Fibroblast of villous mesenchyme (primary cell): ENCODE measurements at places on chromosomes 1 and 21.
A peak's percentile ranks its signal among the peaks of the same experiment; 100 is the strongest.

DNA sequence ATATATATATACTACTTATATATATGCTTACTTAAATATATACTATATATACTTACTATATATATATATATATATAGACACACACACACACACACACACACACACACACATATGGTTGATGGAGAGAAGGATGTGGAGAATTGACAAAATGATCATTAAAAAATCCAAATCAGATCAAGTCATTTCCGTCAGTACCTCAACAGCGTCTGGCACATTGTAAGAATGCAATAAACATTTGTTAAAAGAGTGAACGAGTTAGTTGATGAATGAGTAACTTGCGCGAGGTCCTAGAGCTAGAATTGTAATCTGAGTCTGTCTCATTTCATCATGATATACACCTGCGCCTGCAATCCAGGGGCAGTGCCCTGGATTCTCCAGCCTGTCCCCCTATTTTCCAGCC lies 243.0 kb upstream of the MAP1LC3C start:
- no peak for DNase-seq

- DNase-seq, result no peak
These were observed 5.6 kb downstream of the SLC16A1 start for GRCh38 chr1:112950426-112950825.

DNA sequence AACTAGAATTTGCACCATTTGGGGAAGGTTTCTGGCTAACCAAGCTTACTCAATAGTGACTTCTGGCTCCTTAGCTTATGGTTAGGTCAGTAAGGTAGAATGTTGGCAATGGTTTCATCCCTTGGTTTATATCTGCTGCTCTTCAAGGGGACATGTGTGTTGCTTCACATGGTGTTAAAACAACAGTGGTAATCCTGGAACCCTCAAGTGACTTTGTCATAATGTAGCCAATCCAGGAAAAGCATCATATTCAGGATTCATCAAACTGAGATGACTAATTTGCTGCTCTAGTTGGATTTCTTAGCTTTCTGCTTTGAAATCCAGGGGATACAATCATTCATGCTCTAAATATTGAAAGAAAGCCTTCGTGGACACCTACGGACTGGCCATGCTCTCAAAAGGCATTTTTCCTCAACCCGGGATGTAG lies 108.7 kb downstream of the RGL1 start:
- DNase-seq, result no peak

- no peak for DNase-seq
These were observed 611 bp upstream of the PIK3C2B start for GRCh38 chr1:204495078-204495753.

DNA sequence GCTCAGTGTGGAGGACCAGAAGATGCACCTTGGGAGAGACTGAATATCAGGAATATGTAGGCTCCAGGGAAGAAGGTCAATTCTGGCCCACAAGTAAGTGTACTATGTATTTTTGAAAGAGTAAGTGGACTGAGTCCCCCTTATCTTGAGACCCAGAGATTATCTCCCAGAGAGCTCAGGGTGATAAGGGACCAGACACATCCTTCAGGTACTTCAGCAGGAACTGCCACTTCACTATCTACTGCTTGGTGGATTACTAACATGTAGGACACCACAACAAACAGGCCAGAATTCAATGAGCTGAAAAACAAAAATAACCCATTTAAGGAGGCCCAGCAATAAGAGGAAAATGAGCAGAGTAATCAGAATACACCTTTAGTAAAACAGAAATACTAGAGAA lies 119.2 kb downstream of the ZNF644 start:
- no peak for DNase-seq

- DNase-seq, result peak; percentile 40
These were observed 76.7 kb downstream of the ASH1L start for GRCh38 chr1:155485945-155486344.

DNA sequence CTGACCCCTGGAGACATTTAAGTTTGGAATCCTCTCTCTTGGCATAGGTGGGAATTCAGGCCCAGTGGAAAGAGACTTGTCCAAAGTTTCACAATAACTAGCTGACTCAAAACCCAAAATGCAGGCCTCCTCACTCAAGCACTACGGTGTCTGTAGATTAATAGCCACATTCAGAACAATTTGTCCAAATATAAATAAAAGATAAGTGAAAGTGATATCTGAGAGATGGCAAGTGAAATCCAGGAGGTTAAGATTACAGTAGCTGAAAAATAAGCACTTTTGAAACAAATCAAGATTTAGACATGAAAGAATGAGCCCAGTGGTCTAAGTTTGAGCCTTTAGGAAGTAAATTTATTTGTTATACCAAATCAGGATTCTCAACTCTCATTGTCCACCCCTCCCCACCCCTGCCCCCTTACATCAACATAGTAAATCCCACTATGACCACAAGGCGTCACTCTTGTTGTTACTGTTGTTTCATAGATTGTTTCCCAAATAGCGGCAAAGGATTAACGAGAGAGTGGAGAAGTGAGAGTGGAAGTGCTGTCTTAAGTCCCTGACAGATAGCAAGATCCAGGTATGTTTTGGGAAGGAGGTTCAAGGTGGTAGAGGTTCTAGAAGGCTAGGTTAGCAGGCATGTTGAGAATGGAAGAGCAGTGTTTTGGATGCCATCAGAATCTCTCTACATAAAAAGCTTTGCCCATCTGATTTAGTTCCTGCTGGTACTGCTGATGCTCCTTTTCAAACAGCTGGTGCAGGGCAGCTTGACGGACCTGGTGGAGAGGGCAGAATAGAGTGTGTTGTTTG lies 7.1 kb upstream of the TPM3 start:
- peak; percentile 78 for DNase-seq

- no peak for DNase-seq
These were observed 112.2 kb upstream of the PLPPR4 start for GRCh38 chr1:99152132-99152531.

DNA sequence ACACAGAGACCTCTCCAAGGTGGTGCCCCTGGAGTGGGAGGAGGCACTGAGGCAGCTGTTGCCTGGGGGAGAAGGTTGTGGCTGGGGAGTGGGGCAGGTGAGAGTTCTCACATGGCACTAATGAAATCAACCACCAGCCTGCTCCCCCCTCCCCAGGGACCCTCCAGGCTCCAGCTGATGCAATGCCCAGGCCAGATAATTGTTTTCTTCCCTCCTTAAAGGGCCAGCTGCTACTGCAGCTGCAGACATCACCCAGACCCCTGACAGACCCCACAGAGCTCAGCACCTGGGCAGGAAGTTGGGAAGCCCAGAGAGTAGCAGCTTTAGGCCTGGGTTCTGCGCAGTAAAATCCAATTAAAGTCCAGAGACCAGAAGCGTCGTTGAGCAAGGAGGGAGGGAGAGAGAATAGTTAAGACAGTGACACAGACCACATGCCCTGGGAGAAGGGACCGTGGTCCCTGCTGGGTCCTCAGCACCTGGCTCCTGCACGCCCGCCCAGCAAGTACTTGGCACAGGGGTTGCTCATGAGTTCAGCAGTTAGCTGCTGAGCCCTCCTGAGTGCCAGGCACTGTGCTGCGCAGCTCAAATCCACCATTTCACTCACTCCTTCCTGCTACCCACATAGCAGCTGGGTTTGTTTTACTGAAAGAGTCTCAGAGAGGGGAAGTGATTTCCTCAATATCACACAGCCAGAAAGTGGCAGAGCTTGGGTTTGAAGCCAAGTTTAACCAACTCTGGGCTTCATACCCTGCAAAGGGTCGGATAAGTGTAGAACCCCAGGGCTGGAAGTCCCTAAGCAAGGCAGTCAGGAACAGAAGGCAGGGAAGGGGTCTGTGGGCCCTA lies 1.9 kb downstream of the RIMS3 start:
- DNase-seq, result no peak

GRCh38 chr1:113928187-113928930 lies 765 bp upstream of the HIPK1 start:
- peak; percentile 69 for DNase-seq

DNA sequence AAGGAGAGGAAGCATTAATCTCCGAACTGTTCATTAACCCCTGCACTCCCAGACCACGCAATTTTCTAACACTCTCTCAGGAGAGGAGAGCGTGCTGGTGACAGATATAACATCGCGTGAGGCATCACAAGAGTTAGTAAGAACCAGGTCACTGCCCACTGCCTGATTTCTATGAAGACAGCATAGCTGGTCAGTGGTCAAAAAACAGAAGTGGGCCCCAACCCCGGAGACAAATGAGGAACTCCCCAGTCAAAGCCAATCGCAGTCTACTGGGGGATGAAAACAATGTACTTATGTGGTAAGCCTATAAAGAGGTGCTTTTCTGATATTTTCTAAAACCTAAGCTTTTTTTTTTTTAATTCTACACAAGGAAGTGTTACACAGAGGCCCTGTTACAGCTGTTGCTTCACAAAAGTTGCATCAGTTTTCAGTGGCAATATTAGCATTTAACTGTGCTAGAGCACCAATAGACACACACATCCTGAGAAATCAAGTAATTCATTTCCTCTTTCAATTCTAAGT lies 231.8 kb upstream of the IRF2BP2 start:
- DNase-seq, result peak; percentile 53

GRCh38 chr1:23242414-23242813 lies 25.1 kb upstream of the HTR1D start:
- DNase-seq, result no peak

DNA sequence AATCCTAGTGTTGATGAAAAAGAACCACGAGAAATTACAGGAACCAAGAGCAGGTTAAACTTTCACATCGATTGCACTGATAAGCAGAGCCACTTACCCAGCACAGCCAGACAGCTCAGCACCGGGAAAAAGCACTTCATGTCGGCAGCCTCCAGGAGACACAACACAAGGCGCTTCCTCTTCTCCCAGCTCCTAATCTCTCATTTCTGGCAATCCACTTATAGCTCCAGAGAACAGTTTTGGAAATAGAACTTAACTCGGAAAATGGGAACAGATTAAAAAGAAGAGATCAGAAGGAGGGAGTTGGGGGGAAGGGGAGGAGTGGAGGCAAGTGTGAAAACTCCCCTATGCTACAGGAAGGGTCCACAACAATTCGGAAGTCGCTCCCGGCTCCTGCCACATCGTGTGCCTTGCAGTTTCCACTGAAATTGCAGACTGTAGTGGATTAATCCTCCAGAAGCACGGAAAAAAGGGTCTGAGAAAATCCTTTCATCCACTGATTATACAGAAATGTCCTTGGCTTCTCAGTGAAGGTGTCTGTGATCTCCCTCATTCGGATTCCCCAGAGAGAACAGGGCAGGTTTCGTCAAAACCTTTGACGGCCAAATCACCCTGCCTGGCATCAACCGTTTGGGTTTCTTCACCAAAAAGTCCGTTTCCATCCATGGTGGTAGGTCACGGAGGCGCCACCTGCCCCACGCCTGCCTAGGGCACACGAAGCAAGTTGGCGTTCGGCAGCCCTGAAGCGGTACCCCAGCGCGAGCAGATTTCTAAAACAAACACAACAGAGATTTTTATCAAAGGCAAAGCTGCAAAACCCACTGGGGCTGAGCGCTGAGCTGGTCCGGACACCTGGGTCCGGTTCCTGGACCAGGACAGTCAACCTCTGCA lies 1.1 kb downstream of the IGSF3 start:
- DNase-seq, result no peak

GRCh38 chr1:162901243-162901642 lies 40.3 kb upstream of the CCDC190 start:
- no peak for DNase-seq

DNA sequence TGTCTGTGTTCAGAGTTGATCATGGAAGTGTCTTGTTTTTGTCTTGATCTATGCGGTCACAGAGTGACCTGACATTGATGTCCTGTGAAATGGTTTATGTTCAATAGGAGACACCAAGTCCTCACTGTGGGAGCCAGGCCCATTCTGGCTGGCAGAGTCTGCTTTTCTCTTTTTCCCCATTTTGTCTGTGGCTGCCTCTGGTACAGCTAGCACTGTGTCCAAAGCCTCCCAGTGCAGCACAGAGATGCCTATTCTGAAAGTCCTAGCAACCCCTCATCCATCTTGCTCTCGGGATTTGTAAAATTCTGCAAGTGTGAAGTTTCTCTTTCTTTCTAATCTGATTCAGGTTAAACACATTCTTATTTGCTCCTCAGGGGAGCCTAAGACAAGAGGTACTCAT lies 14.3 kb downstream of the TNN start:
- no peak for DNase-seq

DNA sequence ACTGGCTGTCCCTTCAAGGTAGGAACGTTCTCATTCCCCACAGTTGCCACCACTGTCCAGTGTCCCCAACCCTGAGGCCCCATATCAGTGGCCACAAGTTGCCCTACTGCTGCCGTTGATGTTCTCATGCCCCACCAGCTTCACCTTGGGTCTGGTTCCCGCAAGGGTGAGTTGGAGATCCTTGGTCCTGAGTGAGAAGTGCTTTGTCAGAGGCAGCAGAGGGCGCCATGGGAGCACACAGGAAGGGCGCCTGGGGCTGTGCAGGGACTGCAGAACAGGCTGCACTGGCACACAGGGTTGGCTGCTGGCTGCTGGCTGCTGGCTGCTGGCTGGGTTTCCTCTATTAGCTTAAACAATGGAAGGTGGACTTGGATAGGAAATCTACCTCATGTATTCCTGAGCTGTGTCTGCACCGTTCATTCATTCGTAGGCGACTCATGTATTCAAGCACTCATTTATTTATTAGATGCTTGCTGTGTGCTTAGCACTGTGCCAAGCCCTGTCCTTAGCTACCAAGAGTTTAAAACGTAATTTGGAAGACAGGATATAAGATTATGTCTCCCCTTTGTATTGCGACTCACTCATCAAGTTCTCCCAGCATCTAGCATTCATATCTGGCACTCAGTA lies 2.1 kb upstream of the S100A9 start:
- peak; percentile 52 for DNase-seq
